ENCODE measurements at places on chromosomes 7 and 10. TPM values are rescaled to one million over a fixed set of nuclear protein-coding genes. Genes with fewer than 3 reads are reported as not detected.

GRCh38 chr7:74289018-74289658 is at the start of gene CLIP2:
CLIP2 (plus strand) TSS chr7:74289407; CDS start chr7:74317547, 28,140 bp downstream.
- DNase-seq, result peak; percentile 81

DNA sequence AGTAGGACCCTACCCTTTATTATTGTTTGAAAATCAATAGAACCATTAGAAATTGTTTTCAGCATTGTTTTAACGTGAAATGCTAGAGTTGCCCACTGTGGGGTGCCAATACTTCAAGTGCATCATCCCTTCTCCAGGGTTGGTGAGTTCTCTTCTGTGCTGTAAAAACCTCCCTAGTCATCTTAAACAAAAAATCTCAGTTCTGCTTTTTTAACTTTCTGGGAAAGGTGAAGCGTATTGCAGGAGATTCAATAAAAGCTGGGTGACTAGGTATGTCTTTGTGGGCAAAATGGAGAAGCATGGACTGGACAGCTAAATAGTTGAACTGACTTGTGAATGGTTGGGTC is 699.1 kb downstream of the SUGCT start:
- DNase-seq, result no peak

Gene PRSS1
- not detected for total RNA-seq

GRCh38 chr7:24572393-24572996 is 757 bp upstream of the PALS2 start:
- DNase-seq, result peak; percentile 41

DNA sequence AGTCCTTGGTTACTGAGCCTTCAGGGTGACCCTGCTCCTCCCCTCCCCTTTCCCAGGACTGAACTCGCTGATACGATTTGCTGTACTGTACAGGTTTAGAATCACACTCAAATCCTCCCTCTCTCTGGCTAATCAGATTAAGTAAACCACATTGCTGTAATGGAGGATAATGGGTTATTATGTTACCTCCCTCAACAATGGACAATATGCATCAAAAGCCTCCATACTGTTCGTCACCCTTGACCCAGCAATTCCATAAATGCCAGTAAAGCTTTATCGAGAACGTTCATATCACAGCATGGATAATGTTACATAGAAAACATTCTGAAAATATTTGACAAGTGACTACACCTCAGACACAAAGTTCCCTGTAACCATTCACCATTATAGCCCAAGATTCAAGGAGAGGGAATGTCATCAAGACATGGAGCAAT is 61.7 kb downstream of the FAM107B start:
- no peak for DNase-seq

- no peak for DNase-seq
Measured at GRCh38 chr10:131723297-131724168, 177.3 kb upstream of the PPP2R2D start.

GRCh38 chr10:73819513-73820093 is 8.2 kb upstream of the NDST2 start:
- DNase-seq, result no peak

DNA sequence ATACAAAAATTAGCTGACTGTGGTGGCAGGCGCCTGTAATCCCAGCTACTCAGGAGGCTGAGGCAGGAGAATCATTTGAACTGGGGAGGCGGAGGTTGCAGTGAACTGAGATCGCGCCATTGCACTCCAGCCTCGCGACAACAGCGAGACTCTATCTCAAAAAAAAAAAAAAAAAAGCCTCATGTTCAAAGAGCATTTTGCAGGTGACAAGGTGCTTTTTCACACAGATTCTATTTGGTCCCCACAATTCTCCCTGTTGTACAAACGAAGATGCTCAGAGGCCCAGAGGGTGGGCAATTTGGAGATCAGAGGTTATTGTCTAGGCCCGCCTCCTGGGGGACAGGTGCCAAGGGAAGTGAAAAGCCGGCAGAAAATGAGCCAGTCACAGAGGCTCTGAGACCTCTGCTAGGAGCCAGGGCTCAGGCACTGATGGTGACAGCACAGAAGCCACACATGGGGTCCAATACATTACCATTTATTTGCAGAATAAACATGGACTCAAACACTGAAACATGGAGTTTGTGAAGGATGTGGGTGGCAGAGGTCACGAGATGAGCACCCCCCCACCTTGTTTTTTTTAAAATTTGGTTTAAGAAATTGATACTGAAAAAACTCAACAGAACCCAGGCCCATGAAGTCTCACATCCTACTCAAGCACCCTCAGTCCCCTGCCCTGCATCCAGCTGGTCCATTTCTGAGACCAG is 882 bp upstream of the GAL3ST4 start:
- DNase-seq, result no peak

Gene ITPRID1
- 0.21 TPM for total RNA-seq

Gene EBLN1
- not detected for total RNA-seq

GRCh38 chr7:2955269-2955668 is 88.4 kb downstream of the CARD11 start:
- no peak for DNase-seq

DNA sequence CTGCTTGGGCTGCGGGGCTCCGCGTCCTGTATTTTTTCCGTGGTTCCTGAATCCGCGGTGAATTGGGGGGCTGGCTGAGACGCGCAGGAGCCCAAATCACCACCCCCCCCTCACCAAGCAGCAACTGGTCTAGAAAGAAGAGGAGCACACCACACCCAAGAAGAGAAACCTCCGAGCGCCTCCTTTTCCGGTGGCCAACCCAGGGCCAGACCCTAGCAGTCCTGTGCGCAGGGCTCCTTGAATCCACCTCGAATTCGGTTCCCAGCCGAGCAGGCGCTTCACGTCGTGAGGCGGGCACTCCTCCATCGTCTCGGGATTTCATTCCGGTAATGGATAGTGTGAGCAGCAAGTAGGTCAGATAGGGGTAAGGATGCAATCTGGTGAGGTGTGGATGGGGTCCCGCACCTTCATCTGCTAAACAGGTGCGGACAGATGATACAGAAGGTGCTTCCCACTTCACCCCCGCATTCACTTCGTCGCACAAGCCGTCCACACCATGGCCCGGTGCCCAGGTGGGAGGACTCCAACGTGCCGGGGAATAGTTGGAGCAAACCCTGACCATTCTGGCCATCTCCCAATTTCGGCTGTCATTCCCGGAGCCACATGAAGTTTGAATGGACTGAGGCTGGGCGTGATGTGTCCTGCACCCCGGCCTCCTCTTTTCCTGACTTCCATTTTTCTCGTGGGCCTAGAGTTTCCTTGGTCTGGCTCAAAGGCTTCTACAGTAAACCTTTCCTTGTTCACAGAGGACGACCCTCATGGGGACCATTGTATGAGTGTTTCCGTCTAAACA is 19.8 kb upstream of the ZNF273 start:
- DNase-seq, result no peak

Gene H2BK1
- 1.8 TPM for total RNA-seq
